ENCODE measurements at places on chromosomes 1 and 21.

GRCh38 chr21:40472013-40472412, 374.9 kb downstream of the DSCAM start:
- DNase-seq, result no peak

- DNase-seq, result no peak
These were observed 28.3 kb upstream of the ZNF326 start for GRCh38 chr1:89966656-89967055.

GRCh38 chr1:157113106-157113505, 13.5 kb upstream of the ETV3L start:
- DNase-seq, result no peak

DNA sequence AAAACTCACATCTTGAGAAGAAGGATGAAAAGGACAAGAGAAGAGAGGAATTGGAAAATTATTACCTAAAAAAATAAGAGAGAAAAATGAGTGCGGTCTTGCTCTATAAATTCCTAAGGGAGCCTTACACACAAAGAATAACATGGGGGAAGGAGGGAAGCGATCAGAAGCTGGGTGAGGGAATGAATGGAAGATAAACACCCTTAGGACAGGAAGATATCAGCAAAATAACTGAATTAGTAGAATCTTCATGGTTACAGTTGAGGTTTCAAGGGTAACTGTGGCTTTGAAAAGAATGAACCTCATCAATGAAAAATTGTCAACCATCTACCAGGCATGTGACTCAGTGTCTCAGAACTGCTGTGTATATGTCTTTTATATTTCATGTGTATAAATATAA, 192.5 kb upstream of the FOXD3 start:
- no peak for DNase-seq

DNA sequence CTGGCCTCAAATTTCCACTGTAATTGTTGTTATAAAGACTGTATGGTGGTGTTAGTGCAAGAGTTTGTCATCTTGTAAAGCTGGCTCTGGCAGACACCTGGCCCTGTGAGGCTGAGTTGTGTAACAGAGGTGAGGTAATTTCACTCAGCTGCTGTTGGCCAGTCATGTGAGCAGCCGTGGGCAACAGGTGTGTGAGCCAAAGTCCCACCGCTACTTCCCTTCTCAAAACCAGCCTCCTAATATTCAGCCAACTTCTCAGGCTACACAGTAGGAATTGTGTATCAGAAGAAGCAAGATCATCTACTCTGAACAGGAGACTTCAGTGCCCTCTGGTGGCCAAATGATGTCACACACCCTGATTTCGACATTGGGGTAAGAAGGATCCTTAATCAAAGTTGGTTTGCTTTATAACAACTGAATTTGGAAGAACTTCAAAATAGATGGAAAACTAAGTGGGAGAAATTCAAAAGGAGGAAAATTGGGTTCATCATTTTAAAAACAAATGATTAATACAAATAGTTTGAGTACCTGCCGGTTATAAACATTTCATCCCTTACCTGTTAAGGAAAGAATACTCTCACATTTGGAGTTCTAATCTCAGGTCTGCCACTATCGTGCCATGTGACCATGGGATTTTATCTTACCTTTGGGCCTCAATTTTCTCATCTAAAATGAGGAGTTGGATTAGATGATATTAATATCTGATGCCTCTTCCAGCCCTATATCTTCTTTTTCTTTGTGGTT, 2.6 kb upstream of the CREG1 start:
- DNase-seq, result peak; percentile 64

DNA sequence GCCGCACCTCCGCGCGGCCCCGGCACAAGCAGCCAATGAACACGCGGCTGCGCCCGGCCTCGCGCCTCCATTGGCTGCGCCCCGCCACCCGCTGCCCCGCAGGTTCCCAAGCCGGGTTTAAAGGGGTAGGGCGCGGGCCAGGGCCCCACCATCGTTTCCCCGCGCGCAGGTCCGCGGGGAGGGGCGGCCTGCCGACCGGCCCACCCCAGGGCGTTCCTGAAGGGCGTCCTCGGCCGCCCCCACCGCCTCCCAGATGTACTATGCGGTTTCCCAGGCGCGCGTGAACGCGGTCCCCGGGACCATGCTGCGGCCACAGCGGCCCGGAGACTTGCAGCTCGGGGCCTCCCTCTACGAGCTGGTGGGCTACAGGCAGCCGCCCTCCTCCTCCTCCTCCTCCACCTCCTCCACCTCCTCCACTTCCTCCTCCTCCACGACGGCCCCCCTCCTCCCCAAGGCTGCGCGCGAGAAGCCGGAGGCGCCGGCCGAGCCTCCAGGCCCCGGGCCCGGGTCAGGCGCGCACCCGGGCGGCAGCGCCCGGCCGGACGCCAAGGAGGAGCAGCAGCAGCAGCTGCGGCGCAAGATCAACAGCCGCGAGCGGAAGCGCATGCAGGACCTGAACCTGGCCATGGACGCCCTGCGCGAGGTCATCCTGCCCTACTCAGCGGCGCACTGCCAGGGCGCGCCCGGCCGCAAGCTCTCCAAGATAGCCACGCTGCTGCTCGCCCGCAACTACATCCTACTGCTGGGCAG, at the start of gene OLIG1:
Gene OLIG1 (plus strand): TSS at position 148 of the 750 bp plus-strand sequence. CDS start 106 bp downstream, at position 254.
- DNase-seq, result peak; percentile 63

- peak; percentile 60 for DNase-seq
These were observed 17.1 kb upstream of the TMEM9 start for GRCh38 chr1:201171063-201172036.

- DNase-seq, result peak; percentile 13
These were observed 1.6 kb upstream of the GREM2 start for GRCh38 chr1:240613356-240614142.

- DNase-seq, result no peak
These were observed 45.6 kb downstream of the UBR4 start for GRCh38 chr1:19164274-19165015.

- no peak for DNase-seq
These were observed 56.0 kb upstream of the CASZ1 start for GRCh38 chr1:10852486-10852885.

GRCh38 chr1:186183219-186183618, 191.8 kb downstream of the TPR start:
- no peak for DNase-seq

- peak; percentile 98 for DNase-seq
These were observed 19.6 kb downstream of the TMCC2 start for GRCh38 chr1:205247130-205247921.
